GM23338 (cell line): ENCODE measurements at places on chromosomes 2 and 18. TPM values are rescaled to one million over a fixed set of nuclear protein-coding genes. Genes with fewer than 3 reads are reported as not detected.

DNA sequence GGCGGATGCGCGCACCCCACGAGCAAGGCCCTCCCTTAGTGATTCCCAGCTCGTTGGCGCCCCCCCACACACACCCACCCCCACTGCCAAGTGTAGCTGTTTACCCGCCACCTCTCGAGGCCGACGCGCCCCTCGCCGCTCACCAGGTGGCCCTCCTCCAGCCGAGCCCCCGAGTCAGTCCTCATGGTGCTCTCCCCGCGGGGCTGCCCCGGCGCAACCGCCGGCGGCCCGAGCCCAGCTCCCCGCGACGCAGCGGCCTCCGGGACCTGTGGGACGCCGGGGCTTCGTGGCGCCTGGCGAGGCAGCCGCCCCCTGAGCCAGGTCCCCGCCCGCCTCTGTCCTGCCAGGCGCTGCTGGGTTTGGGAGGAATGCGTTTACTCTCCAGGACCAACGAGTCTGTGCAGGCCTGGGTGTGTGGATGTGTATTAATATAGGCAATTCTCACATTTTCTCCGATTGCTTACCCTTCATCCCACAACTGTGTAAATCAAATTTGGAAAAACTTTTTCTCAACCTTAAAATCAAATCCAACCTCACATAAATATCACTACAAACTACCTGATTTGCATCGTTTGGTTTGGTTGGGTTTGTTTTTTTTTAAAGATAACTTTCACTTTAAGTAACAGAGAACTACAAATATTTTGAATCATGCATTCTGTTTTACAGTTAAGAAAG is at the start of gene TMEM237:
TSS of gene TMEM237 (minus strand) at position 288 of the 675 bp plus-strand sequence. CDS start at position 185, 103 bp downstream.
- peak; percentile 56 for DNase-seq

GRCh38 chr2:74168739-74169138 is 9.9 kb downstream of the MOB1A start:
- no peak for DNase-seq

- DNase-seq: no peak
Observed at GRCh38 chr18:8786483-8787370, 81.4 kb downstream of the MTCL1 start.

DNA sequence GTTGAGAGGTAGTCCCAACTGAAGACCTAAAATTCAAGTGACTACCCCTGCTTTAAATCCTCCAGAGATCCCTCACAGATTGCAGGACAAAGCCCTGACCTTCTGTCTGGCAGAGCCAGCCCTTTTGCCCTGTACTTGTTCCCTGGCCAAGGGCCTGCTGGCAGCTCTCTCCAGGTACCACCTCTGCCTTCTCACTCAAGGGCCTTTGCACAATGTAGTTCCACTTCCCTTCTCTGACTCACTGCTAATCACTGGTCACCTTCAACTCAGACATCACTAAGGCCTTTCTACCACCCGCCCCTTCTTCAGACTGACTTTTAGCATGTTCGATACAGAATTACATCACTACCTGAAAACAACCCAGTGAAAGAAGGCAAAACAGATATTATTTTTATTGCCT is 411.0 kb downstream of the TMEM182 start:
- DNase-seq: no peak

- no peak for DNase-seq
Observed at GRCh38 chr2:138177693-138178092, 213.4 kb downstream of the HNMT start.

The FAM124B gene
- total RNA-seq: 6.8 and 6.9 TPM in 2 replicates

The TEKT4 gene
- not detected in 2 replicates for total RNA-seq
